ENCODE measurements at places on chromosomes 7 and 10.

DNA sequence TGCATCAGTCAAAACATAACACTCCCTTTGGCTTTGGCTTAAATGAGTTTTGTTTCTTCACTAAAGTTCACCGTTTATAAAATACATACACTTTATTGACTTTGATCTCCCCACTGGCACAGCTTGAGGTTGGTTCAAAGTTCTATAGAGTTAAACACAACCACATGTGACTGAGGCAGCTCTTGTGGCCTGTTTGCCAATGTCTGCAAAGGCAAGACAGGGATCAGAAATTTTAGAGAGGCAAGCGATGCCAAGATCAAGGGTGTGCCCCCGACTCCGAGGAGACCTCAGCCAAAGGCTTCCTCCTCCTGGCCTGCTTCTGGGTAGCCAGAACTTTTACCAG, 129.8 kb upstream of the JCAD start:
- DNase-seq: no peak

GRCh38 chr10:11245510-11245909, 227.8 kb downstream of the CELF2 start:
- peak; percentile 84 for DNase-seq

- DNase-seq: no peak
These were observed 74.0 kb upstream of the CARD11 start for GRCh38 chr7:3117488-3118231.

DNA sequence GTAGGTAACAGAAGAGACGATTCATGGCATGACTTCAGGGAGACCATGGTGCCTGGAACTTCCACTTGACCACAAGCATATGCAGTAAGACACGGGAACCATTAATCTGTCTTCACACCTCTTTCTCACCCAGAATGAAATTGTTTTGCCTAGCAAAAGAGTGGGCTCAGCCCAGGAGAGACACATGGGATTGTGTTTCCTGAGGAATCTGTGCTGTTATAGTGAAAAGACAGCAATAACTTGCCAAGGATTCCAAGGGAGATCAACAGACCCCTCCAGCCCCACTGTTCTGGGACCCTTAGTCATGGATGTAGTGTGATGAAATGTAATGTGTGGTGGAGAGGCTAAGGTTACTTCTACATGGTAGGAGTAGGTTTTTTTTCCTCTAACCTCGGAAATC, 192.5 kb upstream of the NPVF start:
- no peak for DNase-seq

GRCh38 chr10:112960151-112960681, 10.2 kb downstream of the TCF7L2 start:
- DNase-seq: no peak

- DNase-seq: no peak
These were observed 164.4 kb downstream of the HGF start for GRCh38 chr7:81605493-81605892.

GRCh38 chr10:133007360-133007858, 65.0 kb upstream of the CFAP46 start:
- no peak for DNase-seq

- no peak for DNase-seq
These were observed 278.0 kb upstream of the KLF14 start for GRCh38 chr7:131011976-131012375.

DNA sequence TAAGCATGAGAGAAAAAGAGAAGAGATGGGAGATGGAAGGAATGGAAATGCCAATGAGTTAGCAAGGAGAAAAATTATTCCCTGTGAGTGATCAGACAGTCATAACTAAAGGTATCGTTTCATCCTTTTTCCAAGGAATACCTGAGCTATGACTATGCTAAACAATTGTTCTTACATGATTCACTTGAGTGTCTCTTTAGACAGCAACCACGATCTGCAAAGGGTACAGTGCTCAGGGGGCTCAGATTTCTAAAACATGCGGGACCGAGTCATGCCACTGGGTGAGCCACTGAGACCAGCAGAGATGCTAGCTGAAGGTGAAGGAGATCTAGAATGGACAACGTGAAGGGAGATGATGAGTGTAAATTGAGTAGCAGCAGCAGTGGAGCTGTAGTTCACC, 78.0 kb upstream of the CTTNBP2 start:
- DNase-seq: no peak

- DNase-seq: no peak
These were observed 207.3 kb upstream of the SH2B2 start for GRCh38 chr7:102079140-102080018.

DNA sequence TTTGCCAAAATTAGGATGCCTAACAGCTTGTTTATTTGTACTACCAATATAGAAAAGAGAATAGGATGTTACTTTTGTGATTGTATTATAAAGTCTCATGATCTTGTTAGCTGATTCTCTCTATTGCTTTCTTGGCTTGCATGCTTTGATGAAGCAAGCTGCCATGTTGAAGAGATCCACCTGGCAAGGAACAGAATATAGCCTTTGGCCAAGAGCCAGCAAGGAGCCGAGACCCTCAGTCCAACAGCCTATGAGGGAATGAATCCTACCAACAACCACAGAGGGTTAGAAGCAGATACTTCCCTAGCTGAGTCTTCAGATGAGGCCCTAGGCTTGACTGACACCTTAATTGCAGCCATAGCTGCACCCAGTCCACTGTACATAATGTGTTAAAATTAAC, 41.2 kb downstream of the NEUROD6 start:
- no peak for DNase-seq

GRCh38 chr7:106329971-106330733, 45.4 kb upstream of the NAMPT start:
- DNase-seq: no peak

DNA sequence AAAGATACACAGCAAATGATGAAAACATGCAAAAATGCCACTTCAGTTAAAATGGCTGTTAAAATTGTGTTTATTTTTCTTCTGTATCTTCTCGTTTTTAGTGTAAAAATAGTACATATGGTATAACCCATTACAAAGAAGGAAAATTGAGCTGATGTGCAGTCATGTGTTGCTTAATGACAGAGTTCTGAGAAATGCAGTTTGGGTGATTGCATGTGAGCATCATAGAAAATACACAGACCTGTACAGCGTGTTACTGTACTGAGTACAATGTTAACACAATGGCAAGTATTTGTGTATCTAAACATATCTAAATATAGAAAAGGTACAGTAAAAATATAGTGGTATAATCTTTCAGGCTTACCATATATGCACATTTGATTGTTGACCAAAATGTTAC, 7.3 kb downstream of the DMTF1 start:
- no peak for DNase-seq

DNA sequence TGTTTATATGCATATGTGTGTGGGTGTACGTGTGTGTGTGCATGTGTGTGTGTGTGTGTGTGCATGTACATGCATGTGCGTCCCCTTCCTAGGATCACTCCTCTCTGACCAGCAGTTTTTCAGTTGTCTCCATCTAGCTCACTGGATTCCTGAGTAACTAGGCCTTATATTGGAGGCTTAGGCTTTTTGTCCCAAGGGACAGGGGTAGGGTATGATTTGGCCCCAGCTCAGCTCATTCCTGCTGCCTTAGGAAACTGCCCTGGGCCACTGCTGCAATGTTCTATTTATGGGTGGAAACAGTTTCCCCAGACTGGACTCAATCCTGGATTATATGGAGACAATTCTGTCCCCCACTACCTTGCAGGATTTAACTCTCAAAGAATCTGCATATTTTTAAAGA, 68.8 kb upstream of the SDK1 start:
- DNase-seq: no peak

DNA sequence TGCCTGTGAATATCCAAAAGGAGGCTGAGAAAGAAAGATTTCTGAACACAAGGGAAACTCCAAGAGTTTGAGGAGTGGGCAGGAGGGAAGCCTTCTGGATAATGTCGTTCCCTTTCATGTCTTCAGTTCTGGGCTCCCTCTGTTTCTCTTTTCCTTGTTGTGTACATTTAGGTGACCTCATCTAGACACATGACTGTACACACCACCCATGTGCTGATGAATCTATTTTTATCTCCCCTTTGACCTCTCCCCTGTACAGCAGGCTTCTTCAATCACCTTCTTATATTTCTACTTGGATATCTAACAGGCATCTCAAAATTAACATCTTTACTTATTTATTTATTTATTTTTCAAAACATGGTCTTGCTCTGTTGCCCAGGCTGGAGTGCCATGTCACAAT, 363.1 kb downstream of the GATA3 start:
- no peak for DNase-seq

DNA sequence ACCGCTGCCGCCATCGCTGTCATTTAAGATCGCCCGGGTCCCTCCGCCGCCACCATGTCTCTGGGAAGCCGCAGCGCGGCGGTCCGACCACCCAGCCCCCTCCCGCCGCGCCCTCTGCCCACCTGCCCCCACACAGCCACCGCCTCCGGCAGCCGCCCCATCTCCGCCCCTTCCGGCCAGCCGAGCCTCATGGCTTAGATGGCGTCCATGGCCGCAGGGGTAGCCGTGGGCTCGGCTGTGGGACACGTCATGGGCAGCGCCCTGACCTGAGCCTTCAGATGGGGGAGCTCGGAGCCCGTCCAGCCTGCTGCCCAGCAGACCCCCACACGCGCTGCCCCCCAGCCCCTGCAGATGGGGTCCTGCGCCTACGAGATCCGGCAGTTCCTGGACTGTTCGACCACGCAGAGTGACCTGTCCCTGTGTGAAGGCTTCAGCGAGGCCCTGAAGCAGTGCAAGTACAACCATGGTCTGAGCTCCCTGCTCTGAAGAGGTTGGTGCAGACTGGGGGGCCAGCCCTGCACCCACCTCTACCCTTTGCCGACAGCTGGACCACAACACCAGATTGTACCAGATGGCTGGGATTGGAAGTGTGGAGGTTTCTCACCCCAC, 38.0 kb upstream of the TARP start:
- DNase-seq: no peak

- DNase-seq: no peak
These were observed 19.1 kb downstream of the SKIDA1 start for GRCh38 chr10:21506351-21506750.

GRCh38 chr10:74406006-74406405, 255.0 kb downstream of the ADK start:
- DNase-seq: no peak

DNA sequence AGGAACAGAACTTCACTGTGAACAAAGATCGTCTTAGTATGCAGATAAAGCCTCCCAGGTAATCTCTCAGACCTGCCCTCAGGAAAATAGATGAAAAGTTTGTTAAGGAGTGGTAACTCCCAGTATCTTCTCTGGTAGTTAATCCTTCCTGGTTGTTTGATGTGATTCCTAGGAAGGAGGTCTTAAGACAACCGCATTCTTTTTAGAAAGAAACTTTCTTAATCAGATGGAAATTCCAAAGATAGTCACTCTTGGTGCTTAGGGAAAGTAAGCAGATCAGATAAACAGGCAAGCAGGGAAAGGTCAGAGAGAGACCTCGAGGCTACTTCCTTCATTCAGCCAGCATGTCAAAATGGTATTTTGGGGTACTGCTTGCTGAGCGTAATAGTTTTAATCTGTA, 30.5 kb upstream of the ARMC3 start:
- DNase-seq: no peak

DNA sequence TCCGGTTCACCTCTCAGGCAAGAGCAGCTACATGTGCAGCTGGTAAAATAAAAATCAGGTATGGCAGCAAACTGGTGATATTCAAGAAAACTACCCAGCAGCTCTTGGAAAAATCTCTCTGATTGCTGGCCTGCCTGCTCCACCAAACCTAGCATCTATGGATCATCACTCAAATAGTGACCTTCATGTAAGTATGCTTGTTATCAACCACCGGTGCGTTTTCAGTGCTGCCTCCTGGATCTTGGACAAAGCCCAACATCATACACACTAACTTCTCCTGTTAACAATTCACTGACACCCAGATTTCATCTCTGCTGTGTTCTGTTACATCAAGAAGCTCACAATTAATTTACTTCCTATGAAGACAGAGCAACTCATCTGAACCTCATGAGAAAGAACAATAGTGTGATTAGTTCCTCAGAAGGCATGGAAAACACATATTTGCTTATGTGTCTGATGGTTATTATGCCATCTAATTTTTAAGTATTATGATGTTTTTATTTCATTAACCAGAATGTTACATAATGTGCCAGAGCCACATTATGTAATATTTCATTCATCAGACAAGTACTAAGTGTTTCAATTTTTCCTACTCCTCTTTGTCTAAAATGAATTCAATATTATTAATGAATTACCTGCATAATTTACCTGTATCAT, 8.8 kb downstream of the CDK6 start:
- no peak for DNase-seq

GRCh38 chr10:69628891-69629290, 1.2 kb upstream of the FAM241B start:
- no peak for DNase-seq

- DNase-seq: no peak
These were observed 314.1 kb upstream of the SP4 start for GRCh38 chr7:21113609-21114415.

- no peak for DNase-seq
These were observed 165.6 kb downstream of the HGF start for GRCh38 chr7:81604075-81604807.

GRCh38 chr7:106018566-106019469, 55.8 kb downstream of the CDHR3 start:
- DNase-seq: no peak

DNA sequence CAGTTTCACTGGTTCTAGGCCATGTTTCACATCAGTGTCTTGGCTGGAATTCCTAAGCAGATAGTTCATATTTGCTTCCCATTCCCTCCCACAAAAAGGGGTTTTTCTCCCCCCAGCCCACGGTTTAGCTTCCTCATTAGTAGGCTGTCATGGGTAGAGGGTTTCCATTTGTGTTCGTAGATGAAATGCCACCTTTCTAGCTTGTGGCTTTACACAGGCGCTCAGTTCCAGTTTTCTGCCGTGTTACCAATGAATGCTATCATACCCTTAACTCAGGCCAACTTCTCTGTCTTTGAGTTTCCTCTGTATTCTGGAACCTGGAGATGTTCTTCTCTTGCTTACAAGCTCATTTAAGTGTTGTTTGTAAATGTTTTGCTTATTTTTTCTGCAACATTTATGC, 26.8 kb downstream of the CALD1 start:
- DNase-seq: no peak

DNA sequence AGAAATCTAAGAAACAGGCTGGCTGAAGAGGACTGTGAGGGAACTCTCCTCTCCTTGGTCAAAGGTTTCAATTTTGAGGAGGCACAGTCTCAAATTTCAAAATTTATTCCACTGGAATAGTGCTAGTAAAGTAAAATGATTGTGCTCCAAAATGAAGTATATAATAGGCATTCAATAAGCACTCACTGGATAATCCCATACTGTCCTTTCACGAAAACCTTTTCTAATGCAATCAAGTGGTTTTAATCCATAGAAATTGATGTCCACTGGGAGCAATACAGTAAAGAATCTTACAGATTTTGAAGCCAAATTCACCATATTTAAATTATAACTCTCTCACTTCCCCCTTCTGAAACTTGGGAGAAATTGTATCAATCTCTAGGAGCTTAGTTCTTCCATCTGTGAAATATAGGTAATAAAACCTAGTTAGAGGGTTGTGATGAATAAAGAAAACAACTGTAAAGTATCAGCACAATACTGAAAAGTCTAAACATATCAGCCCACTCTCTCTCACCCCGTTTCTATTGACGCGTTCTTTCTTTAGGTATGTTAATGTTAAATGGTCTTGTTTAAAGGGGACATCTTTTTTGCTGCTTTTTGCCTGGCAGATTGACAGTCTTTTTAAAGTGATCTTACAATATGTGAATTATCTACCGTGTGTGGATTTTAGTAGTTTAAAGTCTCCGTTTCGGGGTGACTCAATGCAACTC, 40.8 kb upstream of the LRRN3 start:
- DNase-seq: no peak

GRCh38 chr7:22137026-22137425, 191.3 kb upstream of the CDCA7L start:
- no peak for DNase-seq

GRCh38 chr10:57993302-57993701, 274.4 kb downstream of the IPMK start:
- no peak for DNase-seq

- no peak for DNase-seq
These were observed 149.8 kb downstream of the DGKI start for GRCh38 chr7:137696988-137697387.
